ENCODE measurements at places on chromosomes 12 and 14.

GRCh38 chr14:58907803-58908202 lies 270.0 kb downstream of the DACT1 start:
- DNase-seq, result no peak

DNA sequence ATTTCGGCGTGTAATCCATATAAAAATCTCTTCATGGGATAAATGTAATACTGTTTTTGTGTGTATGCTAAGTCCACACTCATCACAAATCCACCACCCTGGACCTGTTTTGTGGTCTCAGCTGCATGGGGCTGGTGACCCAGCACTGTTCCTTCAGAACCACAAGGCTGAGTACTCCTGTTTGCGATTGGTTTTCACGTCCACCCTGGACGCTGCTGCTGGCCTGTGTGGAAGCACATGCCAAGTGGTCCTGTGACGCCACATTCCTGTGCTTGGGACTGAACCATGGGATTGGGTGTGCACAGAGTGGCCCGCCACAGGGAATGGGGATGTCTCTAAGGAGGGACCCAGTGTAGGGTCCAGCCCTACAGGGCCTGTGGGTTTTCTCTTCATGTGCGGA lies 4.3 kb downstream of the PUS1 start:
- DNase-seq, result no peak

DNA sequence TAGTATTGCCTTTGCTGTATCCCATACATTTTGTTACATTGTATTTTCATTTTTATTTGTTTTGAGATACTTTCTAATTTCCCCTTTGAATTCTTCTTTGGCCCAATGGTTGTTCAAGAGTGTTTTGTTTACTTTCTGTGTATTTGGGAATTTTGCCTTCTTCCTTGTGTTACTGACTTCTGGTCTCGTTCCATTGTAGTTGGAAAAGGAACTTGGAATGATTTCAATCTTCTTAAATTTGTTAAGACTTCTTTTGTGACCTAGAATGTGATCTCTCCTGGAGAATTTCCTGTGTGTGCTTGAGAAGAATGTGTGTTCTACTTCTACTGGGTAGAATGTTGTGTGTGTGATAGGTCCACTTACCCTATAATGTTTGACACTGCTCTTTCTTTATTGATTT lies 304.4 kb upstream of the RTL1 start:
- no peak for DNase-seq

DNA sequence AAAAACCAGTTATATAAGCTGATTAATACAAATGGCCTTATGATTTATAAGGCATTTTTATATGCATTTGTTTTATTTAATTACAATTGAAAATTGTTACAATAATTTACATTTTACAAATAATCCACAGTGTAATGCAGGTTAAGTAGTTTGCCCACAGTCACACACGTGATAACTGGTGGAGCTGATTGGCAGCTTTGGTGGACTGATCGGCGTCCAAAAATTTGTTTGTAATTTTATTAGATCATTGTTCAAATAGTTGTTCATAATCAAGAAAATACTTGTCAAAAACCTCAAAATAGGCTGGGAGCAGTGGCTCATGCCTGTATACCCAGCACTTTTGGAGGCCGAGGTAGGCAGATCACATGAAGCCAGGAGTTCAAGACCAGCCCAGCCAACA lies 59.7 kb downstream of the AEBP2 start:
- DNase-seq, result no peak

DNA sequence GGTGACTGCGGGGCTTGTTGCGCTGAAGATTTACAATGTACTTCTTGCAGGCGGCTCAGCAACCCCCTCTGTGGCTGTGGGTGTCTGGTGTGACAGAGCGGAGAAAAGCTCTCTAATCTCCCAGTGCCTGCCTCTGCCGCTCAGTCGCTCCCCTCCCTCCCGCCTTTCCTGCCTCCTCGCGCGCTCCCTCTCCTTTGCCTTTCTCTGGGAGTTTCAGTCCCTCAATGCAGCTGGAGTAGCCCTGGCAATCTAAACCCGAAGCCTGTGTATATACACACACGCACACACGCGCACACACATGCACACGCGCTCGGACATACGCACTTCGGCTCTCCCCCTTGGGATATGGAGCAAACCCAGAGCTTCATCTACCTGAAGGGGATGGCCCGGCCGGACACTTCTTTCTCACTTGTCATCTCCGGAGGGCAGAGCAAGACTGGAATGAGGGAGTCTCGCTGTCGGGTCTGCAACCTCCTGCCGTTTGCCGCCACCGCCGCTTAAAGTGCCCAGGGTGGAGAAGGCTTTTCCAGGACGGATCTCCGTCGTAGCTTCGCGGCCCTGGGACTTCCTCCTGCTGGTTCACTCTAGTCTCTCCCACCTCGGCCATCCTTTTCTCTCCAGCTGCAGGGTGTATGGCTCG lies 599 bp upstream of the TRHDE start:
- DNase-seq, result no peak

DNA sequence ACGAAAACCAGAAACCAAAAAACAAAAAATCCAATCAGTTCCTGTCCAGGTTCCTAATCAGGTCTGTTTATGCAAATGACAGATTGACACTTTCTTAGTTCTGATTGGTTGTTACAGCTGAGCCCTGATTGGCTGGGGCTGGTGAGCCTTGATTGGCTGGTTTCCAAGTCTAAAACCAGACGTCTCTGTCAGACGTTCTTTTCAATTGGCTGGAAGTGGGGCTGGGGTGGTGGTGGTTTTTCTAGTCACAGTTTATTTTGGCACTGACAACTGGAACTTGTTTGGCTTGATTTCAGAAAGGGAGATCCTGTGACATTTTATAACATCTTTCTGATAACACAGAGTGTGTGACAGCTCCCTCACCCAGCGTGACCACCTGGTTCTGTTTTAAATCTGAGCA lies 36.1 kb upstream of the PRICKLE1 start:
- DNase-seq, result no peak

DNA sequence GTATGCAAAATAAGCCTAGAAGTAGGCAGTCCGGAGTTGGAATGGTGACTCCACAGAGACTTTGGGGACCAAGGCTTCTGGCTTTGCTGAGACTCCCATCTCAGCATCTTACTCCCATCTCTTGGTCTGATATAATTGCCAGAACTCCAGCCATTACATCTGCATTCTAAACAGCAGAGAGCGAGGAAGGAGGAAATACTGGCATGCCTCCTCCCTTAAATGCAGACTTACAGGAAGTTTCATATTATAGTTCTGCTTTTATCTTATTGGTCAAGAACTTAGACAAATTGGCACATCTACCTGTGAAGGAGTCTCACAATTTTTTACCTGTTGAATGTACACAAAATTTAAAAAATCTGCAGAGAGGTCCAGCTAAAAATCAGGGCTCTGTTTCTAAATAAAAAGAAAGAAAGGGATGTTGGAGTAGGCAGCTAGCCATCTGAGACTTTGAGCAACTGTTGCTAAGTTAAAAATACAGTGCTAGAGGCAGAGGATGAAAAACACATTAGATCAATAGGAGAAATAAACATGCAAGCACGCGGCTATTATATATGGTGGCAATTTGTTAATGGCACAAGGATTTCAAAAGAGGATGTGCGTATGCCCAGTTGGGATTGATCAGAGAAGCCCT lies 209.9 kb upstream of the HMGA2 start:
- no peak for DNase-seq

GRCh38 chr14:96717116-96717515 lies 80.1 kb upstream of the VRK1 start:
- DNase-seq, result no peak

DNA sequence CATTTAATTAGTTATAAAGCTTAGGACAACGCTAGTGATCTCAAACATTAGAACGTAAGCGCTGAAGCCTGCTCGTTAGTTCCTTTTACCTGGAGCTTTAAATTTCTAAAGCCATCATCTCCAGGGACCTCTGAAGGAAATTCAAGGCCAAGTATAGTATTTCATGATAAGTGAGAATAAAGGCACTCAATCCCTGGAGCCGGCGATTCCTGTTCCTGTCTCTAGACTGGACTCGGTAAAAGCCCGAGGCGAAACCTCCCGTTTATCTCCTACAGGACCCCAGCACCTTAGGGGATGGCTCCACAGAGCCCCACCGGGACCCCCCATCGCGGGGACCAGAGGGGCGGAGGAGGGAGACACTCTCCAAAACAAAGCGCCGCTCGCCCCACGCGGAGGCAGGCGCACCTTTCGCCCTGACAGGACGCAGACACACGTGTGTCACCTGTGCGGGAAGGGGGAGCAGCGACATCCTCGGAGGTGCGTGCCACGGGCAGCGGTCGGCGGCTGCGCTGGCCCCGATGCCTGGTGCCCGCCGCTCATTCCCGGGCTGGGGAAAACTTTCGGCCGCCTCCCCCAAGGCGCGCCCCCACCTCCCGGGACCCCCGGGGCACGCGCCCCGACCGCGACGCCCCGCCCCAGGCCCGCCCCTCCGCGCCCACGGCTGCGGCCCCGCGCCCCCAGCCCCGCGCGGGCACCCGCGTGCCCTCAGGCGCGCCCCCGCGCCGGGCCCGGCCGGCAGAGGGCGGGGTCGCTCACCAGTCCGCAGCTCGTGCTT lies 678 bp downstream of the RPS6KA5 start:
- peak; percentile 9 for DNase-seq

GRCh38 chr14:72075649-72076334 lies 143.6 kb downstream of the RGS6 start:
- DNase-seq, result no peak

GRCh38 chr12:116794725-116795124 lies 56.6 kb downstream of the RNFT2 start:
- DNase-seq, result no peak

- DNase-seq, result peak; percentile 42
Observed at GRCh38 chr14:103562429-103563225, at the start of the genes BAG5 and COA8. TSS of gene BAG5 (minus strand) at chr14:103562657. CDS start at chr14:103561164, 1,493 bp downstream. TSS of gene COA8 (plus strand) at chr14:103562960. CDS start at chr14:103563002, 42 bp downstream.

DNA sequence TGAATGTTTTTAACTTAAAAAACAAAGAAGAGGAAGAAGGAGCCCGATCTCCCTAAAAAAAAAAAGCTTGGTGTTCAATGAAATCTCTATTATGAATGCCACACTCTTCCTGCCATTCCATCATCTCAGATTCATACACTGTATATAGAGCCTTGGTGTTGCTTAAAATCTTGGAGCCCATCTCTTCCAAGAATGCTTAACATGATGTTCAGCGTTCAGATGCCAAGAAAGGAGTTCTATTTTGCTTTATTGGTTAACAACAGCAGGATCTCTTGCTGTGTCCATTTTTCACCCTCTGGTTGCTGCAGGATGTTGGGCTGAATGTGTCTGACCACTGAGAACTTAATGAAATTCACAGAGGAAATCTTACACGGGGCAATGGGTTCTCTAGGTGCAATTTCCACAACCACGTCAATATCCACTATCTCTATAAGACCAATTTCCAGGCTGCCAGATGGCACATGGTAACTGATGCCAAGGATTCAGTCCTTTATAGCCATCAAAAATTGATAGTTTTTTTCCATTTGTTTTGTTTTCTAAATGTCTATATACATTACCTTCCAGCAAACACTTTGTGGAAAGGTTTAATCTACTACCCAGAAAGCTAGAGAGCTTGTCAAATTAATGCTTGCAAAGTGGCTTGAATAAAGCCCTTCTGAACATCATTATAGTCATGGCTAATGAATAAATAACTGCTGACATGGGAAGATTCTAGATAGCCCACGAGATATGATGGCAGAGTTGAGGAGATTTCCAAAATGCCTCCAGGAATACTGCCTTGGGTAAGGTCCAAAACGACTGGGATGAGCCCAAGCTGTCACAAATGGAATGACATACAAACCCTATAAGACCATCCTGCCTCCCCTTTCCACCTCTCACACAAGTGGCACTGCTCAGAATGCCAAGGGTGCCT lies 26.5 kb downstream of the RERG start:
- DNase-seq, result no peak

DNA sequence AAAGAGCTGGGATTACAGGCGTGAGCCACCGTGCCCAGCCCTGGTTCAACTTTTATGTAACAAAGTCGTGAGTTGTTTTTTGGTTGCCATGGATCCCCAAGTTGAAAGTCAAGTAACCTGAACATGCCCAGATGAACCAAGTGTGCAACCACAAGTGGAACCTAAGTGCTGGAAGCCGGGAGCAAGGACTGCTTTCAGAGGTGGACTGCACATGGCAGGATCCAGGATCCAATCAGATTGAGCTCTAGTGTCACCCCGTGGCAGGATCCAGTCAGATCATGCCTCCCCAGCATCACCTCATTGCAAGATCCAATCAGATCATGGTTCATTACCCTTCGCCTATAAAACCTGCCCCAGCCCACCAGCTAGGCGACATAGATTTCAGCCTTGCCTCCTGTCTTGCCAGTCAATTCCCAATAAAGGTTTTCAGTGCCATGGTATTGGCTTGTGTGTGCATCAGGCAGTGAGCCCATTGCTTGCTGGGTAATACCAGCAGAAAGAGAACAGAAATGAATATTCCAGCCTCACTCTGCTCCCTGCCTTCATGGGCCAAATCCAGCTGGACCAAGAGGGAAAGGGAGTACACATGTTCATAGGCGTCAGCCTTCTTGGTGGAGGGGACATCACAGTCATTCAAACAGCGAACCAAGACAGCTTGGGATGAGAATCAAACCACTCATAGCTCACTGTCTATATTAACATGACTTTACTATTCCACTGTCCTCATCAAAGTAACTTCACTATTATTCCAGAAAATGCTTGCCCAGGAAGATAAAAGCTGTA lies 43.6 kb upstream of the VASH1 start:
- no peak for DNase-seq

GRCh38 chr14:99981806-99982205 lies 83.4 kb upstream of the EVL start:
- no peak for DNase-seq

- peak; percentile 93 for DNase-seq
Observed at GRCh38 chr12:16349131-16349460, 1.7 kb downstream of the MGST1 start.

- no peak for DNase-seq
Observed at GRCh38 chr12:86379337-86379736, 123.1 kb upstream of the MGAT4C start.

GRCh38 chr12:130419116-130419515 lies 81.4 kb downstream of the PIWIL1 start:
- DNase-seq, result no peak
